Glutamatergic neuron (in vitro differentiated cells): ENCODE measurements at places on chromosomes 6 and 20. TPM values are rescaled to one million over a fixed set of nuclear protein-coding genes. Genes with fewer than 3 reads are reported as not detected.

TRIM40 gene
- total RNA-seq, result not detected

SYCP2 gene
- 0.69 TPM for total RNA-seq

- DNase-seq, result no peak
These were observed 59.7 kb downstream of the PFDN4 start for GRCh38 chr20:54267483-54268003.

DNA sequence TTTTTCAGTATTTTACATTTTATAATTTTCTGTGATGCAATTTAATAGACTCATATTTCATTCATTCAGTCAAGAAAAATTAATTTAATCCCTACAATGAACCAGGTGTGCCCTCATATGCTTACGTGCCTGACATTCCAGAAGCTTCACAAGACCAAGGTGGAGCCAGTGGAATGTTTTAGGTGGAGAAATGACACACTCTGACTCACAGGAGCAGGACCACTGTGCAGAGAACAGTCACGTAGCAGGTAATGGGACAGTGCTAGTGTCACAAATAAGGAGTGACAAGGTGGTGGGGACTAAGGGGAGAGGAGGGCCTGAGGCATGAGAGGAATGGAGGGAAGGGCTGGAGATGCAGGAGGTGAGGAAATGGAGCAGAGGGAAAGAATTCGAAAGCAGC is 37.0 kb upstream of the HLA-G start:
- no peak for DNase-seq

GRCh38 chr20:52530571-52530970 is 339.0 kb upstream of the ZFP64 start:
- DNase-seq, result no peak

DNA sequence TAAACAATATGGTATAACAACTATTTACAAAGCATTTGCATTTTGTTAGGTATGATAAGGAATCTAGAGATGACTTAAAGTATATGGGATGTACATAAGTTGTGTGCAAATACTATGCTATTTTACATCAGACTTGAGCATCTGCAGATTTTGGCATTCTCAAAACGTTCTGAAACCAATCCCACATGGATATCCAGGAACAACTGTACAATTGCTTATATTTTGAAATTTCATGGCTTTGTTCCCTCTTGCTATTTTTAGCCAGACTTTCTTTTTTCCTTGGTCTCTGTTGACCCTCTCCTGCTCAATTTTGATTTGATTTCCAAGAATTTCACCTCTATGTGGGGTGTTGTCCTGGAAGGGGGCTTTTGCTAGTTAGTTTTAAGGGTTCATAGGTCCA is 32.9 kb upstream of the UST start:
- DNase-seq, result no peak

GATA5 gene
- 1.3 TPM for total RNA-seq

DNA sequence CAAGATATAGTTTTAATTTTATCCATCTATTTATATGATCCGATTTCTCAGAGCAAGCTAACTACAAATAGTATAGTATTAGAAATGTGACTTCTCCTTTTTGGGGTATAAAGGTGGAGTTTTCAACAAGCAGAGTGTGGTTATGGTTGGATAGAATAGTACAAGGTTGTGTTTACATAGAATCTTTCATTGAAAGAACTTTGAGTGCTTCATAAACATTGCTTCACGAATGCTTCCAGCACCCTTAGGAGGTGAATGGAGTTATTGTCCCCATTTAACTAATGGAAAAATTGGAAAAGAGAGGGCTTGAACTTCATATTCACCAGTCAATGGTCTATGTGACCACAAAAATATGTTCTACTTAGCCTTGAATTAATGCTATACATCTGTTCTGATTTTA is 134.1 kb upstream of the CITED2 start:
- DNase-seq, result no peak

ARMC2 gene
- 6.9 TPM for total RNA-seq

- DNase-seq, result no peak
These were observed 67.8 kb downstream of the CDH26 start for GRCh38 chr20:60026010-60026409.

TRIM31 gene
- not detected for total RNA-seq

- DNase-seq, result no peak
These were observed 51.7 kb upstream of the HINT3 start for GRCh38 chr6:125904871-125905270.

HLA-DOA gene
- total RNA-seq, result 0.69 TPM

MROH8 gene
- 2.6 TPM for total RNA-seq

GRCh38 chr6:158057213-158057987 is 75.7 kb downstream of the SYNJ2 start:
- no peak for DNase-seq

DNA sequence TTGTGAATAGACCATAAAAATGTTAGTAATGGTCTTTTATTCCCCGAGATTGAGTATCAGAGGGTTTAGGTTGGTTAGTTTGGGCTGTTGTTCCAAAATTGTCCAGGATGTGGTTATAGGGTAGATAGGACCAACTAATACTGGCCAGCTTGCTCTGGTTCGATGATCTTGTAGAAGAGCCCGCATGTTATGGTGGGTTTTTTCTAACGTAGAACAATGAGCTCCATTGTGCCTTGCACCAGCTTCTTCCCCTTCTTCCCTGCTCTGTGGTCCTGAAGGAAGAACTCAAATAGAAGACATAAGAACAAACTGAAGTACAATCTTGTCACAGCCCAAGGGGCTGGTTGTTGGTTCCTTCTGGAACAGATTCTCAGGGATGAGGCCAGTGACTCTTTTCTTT is 70.5 kb downstream of the RREB1 start:
- DNase-seq, result no peak

DNA sequence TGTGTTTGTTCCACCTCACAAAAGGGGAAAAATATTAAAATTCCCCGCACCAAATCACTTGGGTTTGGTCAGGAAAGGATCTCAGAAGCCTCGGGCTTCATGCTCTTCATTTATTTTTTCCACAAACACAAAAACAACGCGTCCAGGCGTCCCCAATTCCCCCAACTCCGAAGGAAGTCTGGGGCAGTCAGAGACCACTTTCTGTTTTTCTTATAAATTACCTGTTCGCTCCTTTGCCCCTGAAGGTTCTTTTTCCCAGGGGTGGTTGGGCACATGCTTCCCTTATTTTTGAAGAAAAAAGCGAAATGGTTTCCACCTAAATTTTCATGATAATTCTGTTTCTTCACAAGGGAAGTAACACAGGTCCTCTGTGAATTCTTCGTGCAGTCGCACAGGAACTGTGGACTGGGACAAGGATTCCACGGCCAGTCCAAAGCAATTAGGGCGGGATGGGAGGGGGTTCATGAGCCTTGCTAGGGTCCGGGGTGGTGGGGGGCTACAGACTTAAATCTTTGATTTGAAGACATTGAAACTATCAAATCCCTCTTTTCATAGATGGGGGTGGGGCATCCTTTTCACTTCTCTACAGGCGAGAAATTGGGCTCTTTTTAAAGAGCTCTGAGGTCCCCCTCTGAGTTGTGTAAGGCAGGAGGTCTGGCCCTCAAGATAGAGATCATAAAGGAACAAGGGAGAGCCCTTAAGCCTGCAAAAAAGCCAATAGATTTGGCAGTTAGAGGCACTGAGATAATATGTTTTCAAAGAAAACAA is 30.5 kb upstream of the HFE start:
- no peak for DNase-seq

GRCh38 chr6:155257796-155258195 is 6.0 kb upstream of the CLDN20 start:
- no peak for DNase-seq

- DNase-seq, result no peak
These were observed 41.7 kb downstream of the PLN start for GRCh38 chr6:118589649-118590365.

AHI1 gene
- total RNA-seq, result 11.1 TPM

DNA sequence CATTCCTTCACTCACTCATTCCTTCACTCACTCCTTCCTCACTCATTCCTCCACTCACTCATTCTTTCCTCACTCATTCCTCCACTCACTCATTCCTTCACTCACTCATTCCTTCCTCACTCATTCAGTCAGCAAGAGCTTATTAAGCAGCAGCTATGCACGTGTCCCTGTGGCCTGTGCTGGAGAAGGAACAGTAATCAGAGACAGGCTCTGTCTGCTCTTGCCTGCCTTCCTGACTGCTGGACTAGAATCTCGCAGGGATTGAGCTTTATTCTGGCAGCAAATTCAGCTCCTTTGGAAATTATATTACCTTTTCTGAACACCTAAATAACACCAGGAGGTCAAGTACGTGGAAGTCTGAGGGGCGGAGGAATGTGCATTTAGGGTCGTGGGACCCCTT is 138.9 kb upstream of the AGPAT4 start:
- DNase-seq, result no peak

- no peak for DNase-seq
These were observed 20.0 kb upstream of the SNTA1 start for GRCh38 chr20:33463332-33464101.

- DNase-seq, result no peak
These were observed 7.4 kb downstream of the PCK1 start for GRCh38 chr20:57568088-57568896.

DNA sequence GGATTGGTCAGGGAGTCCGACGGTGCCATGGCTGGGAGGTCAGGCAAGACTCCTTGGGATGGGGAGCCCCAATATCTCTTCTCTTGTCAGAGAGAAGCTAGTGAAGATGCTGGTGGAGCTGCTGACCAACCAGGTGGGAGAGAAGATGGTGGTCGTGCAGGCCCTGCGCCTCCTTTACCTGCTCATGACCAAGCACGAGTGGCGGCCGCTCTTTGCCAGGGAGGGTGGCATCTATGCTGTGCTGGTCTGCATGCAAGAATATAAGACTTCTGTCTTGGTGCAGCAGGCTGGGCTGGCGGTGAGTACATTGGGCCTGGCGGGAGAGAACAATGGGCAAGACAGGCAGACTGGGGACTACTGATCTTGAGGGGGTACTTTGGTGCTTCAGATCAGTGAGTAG is 10.9 kb downstream of the CUL9 start:
- no peak for DNase-seq

RSPH4A gene
- total RNA-seq, result 0.98 TPM

DNA sequence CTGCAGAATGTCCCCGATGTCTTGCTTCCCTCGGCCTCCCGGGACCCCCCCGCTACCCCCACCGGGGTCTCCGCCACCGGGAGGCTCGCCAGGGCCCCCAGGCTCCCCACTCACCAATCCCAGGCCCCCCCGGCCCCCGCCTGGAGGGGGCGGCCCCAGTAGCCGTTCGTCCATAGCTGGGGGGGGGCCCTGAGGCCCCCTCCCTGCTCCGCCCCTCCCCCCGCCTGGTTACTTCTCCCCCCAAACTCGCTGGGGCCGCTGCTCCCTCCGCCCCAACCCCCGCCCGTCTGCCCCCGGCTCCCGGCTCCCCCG is 304 bp downstream of the PBX2 start:
- DNase-seq, result no peak

STK4 gene
- total RNA-seq, result 32.6 TPM

DNA sequence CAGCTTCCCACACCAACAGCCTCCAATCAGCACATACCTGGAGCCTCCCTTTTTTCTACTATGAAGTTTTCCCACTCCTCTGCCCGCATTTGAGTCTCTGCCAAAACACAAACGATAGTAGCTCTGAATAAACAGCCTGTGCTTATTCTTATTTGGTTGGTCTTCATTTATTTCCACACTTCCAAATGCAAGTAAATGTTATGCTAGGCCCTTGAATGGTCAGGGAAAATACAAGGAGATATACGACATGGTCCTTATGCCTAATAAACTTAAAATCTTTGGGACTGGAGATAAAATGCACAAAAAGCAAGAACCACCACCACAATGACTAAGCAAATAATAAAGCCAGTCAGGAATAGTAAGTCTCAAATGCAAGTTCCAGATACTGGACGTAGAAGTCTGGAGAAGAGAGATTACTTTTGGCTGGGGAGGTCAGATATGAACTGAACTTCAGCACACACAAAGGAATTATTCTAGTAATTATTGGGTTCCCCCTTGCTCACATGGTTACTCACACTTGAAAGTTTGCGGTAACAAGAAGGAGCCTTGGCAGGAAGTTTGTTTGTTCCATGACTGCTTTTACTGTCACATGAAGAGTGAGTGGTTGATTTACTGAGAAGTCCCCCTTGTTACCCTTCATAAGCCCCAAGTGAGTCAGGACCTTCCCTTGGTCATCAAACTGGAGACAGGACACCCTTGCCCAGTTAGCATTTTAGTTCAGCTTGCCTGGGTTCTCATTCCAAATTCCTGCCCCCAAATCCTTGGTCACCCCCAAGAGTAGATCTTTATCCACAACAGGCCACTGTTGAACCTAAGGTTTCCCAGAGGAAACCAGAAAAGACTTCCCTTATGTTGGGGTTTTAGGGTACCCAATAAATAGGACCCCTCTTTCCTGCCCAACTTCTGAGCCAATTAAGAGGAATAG is 511.2 kb upstream of the JARID2 start:
- DNase-seq, result no peak

- DNase-seq, result no peak
These were observed 50.6 kb downstream of the BPIFB1 start for GRCh38 chr20:33333616-33334015.

HCRTR2 gene
- not detected for total RNA-seq

SIRPB1 gene
- not detected for total RNA-seq

IFT52 gene
- 40.3 TPM for total RNA-seq

GRCh38 chr6:157728183-157728881 is 94.7 kb upstream of the SNX9 start:
- DNase-seq, result no peak

TMEM244 gene
- total RNA-seq, result not detected

GRCh38 chr6:132270726-132271402 is 130.4 kb downstream of the MOXD1 start:
- no peak for DNase-seq

DNA sequence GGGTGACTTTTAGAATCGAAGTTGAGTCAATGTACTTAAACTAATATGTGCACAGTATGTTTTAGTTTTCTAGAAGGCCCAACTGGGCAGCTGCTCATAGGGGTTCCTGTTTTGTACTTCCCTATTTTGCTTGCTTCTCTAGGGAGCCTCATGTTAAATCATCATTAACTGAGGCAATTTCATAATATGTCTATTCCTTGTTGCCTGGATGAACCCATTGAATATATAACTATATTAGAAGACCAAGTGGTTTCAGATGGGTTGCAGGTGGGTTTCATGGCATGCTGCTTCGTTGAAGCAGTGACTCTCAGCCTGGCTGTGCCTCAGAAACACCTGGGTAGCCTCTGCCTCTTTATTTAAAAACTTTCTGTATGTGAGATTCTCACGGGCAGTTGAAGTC is 22.2 kb downstream of the CARMIL1 start:
- no peak for DNase-seq

- DNase-seq, result no peak
These were observed 74.0 kb downstream of the HAO1 start for GRCh38 chr20:7866285-7866684.

EEF1E1 gene
- 20.6 TPM for total RNA-seq

CAGE1 gene
- not detected for total RNA-seq

GRCh38 chr6:160260367-160260766 is 1.7 kb upstream of the SLC22A2 start:
- no peak for DNase-seq

- DNase-seq, result no peak
These were observed 7.5 kb downstream of the FBXO5 start for GRCh38 chr6:152975204-152975915.

CALHM6 gene
- not detected for total RNA-seq

DCDC2 gene
- not detected for total RNA-seq
